ENCODE measurements at places on chromosomes 6 and 20.

- no peak for ATAC-seq
These were observed 57.5 kb upstream of the SLC4A11 start for GRCh38 chr20:3296261-3297078.

GRCh38 chr20:18019068-18019467 lies 38.6 kb downstream of the OVOL2 start:
- ATAC-seq, result peak; percentile 60

DNA sequence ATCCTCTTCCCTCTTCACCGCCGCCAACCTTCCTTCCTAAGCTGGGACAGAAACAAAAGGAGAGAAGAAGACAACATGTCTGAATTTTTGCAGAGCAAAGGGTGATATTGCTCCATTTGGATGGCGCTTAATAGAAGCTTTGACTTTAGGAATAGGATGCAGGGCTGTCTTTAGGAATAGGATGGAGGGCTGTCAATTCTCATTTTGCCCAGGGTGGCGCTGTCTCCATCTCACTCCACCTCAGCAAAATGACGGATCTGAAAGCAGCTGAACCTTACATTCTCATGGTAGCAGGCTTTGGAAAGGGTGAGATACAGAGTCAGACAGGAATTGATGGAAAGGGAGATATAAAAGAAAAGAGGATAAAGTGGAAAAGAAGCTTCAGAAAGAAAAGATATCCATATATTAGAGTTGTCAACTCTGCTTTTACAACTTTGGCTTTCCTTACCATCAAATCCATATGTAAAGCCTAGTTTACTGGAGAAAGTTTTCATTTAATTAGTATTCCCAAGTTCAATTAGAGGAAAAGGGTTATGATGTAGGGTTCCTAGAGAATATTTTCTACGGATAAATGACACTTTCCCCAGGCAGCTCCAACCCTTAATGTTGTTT lies 2.4 kb downstream of the MTCL3 start:
- peak; percentile 64 for ATAC-seq

- ATAC-seq, result no peak
These were observed 213.2 kb upstream of the MANEA start for GRCh38 chr6:95364016-95364604.

- no peak for ATAC-seq
These were observed 32.2 kb upstream of the LAMP5 start for GRCh38 chr20:9482180-9482579.

DNA sequence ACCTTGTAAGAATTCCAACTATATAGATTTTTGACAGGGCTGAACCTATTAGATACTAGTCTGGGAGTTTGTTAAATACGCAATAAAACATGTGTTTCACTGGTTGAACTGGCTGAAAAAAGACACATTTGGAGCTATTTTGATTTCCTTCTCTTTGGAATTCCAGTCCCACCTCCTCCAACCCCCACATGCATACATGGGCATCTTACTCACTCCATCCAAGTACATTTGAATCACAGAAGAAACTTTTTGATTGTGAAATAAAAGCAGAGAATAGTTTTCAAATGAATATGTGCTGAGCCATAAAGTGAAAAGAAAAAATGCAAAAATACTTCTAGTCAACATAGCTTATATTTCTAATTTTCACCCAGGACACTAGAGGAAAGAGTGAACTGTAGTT lies 33.9 kb upstream of the STXBP5 start:
- ATAC-seq, result no peak

DNA sequence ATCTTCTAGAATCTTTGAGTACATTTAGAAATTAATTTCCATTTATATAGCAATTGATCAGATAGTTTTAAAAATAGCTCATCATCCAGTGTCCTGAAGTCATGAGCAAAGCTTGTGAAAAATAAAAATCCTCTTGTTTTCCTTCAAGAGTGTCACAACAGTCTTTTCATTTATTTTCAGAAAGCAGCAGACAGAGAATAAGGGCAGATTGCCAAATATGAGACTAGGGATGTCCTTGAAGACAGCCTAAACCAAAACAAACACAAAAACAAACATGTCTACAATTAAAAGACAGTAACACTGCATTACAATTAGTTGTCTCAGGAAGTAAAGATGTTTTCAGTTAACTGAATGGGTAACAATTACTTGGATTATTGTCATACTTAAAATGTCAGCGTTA lies 682.8 kb downstream of the TFAP2A start:
- ATAC-seq, result no peak

DNA sequence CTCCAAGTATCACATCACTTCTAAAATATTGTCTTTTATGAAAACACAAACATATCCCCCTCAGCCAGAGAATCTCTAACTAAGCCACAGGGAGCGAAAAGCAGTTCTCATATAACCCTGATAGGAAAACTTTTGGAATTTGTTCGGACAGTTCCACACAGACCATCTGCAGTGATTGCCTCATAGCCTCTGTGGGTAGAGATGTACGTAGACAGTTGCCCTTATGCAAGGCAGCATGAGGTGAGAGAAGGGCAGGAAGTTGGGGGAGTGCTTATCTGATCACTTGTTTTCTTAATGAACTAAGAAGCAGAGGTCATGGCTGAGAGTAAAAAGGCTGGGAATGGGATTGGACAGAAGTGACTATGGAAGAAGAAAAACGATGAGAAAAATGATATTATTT lies 39.6 kb downstream of the SLC23A2 start:
- no peak for ATAC-seq

GRCh38 chr20:63546956-63547724 lies 409 bp downstream of the SRMS start:
- ATAC-seq, result no peak

DNA sequence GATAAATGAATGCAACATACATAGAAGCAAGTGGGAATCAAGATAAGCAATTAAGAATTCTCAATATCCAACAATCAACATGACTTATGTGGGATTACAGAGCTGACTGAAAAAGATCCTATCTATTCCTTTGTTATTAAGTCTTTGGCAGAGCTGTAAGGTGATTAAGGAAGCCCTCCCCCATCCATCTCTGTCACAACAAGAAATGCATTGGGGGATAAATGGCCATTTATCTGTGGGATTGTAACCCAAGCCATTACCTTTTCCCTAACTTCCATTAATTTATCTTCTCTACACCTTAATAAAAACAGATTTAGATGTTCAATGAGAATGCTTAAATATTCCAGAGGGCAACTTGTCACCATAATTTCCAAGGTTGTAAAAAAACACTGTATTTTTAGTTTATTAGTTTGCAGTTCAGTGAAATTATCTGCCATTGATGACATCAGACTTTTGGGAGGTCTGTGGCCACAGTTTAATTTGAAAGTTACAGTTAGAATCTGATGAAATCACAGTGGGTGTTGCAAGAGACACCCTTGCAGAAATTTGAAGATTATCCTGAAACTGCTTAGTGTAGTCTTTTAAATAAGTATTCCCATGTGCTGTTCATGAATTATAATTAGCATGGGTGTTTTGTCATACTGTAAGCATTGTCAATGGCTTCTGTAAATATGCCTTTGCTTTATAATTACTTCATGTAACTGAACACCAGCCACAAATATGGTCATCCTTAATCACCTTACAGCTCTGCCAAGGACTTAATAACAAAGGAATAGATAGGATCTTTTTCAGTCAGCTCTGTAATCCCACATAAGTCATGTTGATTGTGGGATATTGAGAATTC lies 49.4 kb upstream of the FYN start:
- ATAC-seq, result no peak
